ENCODE measurements at places on chromosomes 12 and 14.

GRCh38 chr12:111361717-111362576 lies 6.9 kb downstream of the PHETA1 start:
- no peak for DNase-seq

DNA sequence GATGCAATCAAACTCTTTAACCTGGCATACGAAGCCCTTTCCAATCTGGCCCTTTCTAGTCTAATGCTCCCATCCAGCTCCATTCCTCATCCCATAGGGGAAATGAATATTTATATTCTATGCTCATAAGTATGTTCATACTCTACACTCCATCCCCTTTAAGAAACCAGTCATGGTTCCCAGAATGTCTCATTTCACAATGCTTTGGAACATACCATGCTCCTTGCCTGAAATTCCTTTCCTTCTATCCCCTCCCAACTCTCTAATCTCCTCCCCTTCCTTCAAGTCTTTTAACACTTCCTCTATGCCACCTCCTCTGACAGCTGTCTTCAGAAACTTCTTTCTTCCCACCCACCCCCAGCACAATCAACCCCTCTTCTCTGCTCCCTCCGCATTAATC lies 207.0 kb upstream of the CAND1 start:
- no peak for DNase-seq

DNA sequence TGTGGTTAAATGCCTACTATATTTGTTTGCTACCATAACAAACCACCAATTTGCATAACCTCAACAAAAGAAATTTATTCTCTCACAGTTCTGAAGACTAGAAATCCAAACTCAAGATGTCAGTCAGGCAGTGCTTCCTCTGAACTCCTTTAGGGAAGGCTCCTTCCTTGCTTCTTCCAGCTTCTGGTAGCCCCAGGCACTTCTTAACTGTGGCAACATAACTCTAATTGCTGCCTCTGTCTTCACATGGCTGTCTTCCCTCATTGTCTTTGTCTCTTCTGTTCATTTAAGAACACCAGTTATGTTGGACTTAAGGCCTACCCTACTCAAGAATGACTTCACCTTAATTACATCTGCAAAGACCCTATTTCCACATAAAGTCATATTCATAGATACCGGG lies 206.9 kb downstream of the SYT1 start:
- DNase-seq = no peak

DNA sequence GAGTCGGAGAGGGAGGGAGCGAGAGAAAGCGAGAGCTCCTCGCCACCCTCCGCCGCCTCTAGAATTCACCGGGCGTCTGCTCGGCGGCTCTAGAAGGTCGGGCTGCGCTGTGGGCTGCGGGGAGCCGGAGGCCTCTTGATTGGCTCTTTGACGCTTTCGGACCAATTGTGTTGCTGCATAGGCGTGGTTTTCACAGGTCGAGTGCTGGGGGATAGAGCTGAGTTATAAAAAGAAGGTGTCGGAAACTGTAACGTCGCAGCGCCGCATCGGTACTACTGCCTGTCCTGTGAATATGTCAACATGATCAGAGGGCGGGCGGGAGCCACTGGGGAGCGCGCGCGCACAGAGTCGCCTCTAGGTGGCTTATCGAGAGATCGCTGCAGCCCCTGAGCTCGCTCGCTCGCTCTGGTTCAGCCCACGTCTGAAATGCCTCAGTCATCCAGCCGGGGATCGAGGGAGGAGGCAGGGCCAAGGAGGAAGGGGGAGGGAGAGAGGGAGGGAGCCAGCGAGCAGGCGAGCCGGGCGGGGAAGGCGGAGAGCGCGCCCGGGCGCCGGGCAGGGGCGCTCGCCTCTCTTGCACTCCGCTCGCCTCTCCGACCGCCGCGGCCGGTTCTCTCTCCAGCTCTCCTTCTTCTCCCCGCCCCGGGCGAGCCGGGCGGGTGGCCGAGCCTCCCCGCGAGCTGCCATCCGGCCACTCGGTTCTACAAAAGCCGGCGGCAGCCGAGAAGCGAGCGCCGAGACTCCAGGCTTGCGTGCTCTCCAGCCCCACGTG lies at the start of gene TBX3:
TBX3 (minus strand) TSS at position 78 of the 772 bp plus-strand sequence. CDS start 975 bp downstream, outside the sequence.
- peak; percentile 77 for DNase-seq

GRCh38 chr12:108717243-108717642 lies 14.1 kb downstream of the CORO1C start:
- no peak for DNase-seq

All from GM13977 (cell line).